ENCODE measurements at places on chromosomes 2 and 18.

DNA sequence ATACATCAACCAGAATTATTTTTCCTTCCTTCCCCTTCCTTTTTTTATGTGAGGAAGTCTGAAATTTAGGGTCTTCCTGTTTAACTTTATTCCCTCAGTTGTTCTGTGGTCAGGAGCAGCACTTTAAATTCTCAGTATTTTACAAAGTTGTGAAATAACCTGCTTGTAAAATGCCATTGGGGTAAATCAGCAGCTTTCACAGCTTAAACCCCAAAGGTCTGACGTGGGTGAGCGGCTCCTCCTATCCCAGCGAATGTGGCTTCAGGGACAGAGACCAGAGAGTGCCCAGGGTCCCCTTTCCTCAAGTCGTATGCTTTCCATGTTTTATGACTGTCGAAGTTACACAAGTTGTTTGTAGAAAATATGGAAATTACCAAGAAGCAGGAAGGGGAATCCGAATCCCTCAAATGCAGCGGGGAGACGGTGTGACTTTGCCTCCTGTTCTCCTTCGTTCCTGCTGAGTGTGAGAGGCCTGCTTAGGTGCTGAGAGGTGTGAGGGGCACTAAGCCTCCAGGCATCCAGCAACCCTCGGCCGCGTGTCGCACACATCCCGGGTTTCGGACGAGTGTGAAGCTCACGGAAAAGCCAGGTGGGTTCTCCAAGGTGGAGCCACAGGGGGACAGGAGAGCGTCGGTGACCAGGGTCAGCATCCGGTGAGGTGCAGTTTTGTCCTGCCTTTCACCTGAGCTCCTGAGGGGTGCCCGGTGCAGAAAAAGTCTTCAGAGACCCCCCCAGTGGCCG lies 10.8 kb upstream of the KCNG2 start:
- no peak for DNase-seq

- DNase-seq: no peak
These were observed 21.2 kb downstream of the SMAD4 start for GRCh38 chr18:51051105-51051712.

DNA sequence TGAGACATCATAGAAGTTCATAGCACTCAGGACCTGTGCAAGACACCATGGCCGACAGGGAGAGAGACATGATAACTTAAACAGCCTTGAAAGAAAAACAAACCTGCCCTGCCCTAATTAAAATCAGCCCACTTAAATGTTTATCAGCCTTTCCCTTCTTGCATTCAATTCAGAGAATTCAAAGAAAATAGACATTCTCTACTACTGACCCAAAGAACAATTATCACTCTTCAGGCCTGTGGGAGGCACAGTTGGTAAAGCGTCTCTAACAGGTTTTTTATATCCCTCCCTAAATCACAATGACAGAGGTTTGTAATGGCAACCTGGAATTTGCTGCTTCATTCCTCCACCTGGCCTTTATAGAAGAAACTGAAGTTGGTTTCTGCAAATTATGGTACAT lies 1.7 kb downstream of the CDK15 start:
- DNase-seq: no peak

GRCh38 chr18:9808295-9809241 lies 77.2 kb upstream of the TXNDC2 start:
- DNase-seq: no peak

- no peak for DNase-seq
These were observed 384.1 kb downstream of the TNS1 start for GRCh38 chr2:217618744-217619143.

DNA sequence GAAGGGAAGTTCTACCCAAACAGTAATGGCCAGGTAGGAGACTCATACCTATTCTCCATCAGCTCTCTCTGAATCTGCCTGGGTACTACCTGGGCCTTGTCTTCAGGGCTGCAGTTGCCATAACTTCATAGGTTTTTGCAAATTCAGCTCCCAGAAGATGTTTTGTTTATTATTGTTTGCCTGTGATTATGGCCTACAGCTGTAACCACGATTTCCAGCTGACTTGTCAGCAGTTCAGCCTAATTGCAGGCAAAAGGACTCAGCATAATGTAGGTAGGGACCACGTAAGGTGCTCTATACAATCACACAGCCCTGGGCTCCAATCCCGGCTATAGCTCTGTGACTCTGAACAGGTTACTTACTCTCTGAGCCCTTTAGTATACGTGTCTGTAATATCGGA lies 187.0 kb upstream of the FN1 start:
- DNase-seq: no peak

DNA sequence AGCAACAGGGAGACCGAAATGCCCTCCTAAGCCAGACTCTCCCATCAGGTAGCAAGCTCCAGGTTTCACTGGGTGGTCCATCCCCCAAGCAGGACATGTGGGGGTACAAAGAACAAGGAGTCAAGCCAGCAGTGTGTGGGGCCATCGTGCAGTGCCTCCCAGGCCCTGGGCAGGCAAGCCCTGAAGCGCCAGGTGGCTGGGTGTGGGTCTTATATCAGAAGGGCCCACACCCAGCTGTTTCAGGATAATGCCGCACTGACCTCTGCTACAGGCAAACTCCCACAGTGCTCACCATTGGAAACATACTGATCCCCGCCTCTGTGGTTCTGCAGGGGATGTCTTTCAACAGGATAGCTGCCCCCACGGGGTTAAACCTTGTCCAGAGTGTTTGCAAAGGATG lies 174.2 kb upstream of the SMAD2 start:
- no peak for DNase-seq

- DNase-seq: no peak
These were observed 73.7 kb upstream of the RMDN2 start for GRCh38 chr2:37851428-37851827.

DNA sequence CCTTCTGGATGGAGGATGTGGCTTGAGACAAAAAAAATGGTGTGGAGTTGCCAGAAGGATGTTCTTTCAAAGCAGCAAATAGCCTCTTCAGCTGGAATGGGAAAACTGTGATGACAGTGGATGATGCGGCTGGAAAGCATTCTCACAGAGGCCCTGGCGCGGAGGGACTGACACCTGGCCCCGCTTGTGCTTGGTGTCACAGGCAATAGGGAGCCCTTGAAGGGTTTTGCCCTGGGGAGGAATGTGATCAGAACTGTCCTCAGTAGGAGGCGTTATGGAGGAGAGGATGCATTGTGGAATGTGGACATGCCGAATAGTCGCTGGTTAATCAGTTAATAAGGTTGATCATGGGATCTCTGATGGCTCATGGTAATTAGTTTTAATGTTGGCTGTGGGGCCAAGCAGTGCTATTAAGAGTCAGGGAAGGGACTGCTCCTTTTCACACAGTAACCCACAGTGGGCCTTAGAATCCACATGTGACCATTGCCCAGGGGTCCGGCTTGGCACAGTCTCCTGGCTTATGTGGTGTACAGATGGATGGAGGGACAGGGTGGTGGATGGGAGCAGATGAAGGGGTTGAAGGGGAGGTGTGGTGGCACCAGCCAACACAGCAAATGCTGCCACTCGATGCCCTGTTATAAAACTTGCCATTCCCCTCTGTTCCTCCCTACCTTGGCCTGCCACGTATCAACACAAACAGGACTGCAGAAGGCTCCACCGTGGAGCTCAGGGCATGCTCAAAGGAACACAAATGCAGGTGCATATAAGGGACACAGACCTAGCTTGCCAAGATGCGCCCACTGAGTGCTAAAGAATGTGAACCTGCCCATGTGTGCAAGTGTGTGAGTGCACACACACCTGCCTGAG lies 71.7 kb downstream of the CIB4 start:
- DNase-seq: no peak

DNA sequence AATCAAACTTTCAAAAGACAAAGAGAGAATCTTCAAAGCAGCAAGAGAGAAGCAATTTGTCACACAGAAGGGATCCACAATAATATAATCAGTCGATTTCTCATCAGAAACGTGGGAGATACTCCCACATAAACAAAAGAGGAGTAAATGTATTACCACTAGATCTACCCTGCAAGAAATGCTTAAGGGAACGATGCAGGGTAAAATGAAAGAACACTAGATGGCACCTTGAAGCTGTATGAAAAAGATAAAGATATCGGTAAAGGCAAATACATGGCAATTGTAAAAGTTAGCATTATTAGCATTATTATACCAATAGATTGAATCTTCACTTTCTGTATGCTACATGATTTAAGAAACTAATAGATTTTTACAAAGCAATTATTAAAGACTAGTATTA lies 677.0 kb downstream of the SUCLG1 start:
- no peak for DNase-seq

DNA sequence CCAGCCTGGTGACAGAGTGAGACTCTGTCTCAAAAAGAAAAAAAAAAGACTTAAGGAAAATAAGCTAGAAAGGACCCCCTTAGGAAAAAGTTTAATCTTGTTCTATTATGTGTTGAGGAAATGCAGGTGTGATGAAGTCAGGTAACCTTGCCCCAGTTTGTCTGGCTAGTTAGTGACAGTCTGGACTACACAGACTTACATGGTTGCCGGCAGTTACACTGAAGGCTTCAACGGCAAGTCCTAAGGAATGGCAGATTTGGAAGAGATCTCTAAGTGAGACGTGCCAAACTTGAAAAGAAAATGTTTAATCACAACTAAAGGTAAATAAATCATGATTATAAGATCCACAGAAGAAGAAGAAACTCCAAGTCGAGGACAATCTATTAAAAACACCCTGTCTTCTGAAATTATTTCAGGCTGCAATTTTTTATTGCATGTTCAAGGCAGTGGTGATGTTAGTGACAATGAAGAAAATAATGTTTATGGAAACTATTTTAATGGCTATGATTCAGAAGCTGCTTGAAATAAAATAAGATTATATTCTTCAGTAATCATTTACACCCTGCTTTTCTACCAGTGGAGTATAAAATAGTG lies 84.2 kb downstream of the TTC27 start:
- no peak for DNase-seq

- DNase-seq: no peak
These were observed 4.2 kb downstream of the UGP2 start for GRCh38 chr2:63845866-63846265.

DNA sequence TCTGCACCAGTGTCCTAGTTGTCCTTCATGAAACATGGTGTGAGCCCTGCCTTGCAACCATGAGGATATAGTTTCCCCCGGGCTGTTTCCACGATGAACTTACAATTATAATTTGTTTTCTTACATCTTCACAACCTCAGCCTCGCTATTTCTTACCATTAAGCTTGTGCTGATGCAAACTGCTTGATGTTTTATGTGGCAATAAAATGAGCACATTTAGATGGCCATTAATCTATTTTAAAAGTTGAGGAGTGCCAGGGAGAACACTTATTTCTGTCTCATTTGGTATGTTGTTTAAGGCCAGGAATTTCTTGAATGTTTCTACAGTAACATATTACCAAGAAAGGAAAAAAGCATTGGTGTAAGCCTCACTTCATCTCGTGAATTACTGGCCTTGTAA lies 214.5 kb upstream of the SLC8A1 start:
- DNase-seq: no peak

DNA sequence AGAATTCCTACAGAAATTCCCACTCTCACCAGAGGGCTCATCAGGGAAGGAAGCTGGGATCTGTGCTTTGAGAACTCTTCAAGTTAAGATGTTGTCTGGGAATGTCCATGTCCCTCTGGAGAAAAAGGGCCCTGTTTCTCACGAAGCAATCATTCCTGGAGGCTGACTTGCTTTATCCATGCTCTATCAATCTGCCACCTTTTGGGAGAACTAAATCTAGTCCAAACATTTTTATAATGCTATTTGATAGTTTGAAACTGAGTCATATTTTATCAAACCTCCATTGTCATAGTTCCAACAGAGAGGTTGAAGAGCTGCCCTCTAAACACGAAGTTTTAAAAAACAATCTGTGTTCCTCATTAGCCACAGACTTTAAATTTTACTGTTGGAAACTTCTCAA lies 219.2 kb downstream of the MTX2 start:
- no peak for DNase-seq

DNA sequence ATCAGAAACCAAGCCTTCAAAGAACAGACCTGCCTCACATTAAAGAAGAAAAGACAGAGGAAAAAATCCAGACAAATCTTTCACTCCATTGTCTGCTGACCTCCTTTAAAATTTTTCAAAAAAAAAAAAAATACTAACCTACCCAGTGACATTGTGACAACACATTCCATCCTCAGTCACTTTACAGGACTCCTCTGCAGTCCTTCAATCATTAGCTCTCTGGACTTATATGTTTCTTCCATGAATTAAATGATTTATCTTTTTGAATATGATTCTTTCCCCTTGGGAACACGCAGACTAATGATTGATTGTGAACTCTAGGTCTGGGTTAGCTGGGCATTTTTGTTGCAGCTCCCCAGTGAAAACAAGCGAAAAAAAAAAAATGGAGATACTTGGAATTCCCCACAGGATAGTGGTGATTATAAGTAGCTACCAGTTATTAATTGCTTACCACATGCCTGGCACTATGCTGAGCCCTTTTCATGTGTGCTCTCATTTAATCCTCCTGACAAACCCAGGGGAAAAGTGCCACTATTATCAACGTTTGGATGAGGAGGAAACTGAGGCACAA lies 261.3 kb upstream of the NCKAP5 start:
- no peak for DNase-seq

DNA sequence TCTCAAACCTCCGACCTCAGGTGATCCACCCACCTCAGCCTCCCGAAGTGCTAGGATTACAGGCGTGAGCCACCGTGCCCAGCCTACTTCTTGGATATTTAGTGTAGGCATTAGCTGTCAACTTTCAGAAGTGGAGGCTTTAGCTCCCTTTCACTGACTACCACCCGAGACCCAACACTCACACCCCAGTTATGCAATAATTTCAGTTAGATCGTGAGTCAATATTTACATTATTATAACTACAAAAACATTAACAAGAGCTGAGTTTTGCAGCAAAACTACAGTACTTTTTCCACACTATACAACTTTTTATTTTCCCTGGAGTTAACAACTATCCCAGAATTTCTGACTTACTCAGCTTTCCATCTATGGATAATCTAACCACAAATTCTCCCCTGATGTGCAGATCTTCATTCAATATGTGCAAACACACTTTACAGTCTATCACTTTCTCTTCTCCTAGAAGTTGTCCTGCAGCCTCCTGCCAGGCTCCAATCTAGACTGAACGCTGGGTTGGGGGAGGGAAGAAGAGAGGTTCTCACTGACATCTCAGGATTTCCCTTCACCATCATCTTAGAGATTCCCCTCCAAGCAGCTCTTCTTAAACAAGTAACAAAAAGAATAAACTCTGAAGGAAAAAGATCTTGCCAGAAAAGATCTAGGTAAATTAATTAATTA lies 10.1 kb downstream of the TBC1D8 start:
- no peak for DNase-seq

DNA sequence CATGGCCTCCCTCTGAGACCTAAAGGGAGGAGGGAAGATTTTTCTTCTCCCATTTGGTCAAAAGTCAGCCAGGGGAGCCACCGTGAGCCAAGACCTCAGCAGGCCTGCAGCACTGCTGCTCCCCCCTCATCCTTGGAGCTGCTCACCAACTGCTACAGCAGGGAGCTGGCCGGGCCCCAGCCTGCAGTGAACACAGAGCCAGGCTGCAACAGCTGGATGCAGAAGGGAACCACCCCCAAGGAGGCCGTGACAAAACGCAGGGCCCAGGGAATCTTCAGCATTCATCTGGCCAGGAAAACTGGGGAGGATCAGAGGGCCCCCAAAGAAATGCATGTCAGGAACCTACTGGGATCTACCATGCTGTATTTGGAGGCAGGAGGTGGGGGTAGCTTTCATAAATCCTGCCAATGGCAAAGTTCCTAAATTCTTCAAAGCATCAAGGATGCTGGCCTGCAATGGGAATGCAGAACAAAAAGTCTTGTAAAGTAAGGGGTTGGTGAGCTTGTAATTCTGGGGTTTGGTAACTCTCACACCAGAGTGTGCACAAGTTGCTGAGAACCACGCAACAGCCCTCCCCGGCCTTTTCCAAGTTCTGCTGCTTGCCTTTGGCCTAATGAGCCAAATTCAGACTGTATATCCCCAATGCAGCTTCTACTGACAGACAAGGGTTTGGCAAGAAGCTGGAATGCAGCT lies 61.0 kb downstream of the CACNB4 start:
- DNase-seq: no peak

GRCh38 chr18:13407484-13407883 lies 188.9 kb downstream of the LDLRAD4 start:
- no peak for DNase-seq

All from stimulated activated CD4-positive, alpha-beta T cell treated with anti-CD3 and anti-CD28 coated beads, Interleukin-1b, Interleukin-23, amount 100 ng/mL, for 24 hours (primary cell).